ENCODE measurements at places on chromosomes 13 and 19.

GRCh38 chr13:49240017-49240416, 7.7 kb upstream of the CDADC1 start:
- DNase-seq = peak; percentile 16

DNA sequence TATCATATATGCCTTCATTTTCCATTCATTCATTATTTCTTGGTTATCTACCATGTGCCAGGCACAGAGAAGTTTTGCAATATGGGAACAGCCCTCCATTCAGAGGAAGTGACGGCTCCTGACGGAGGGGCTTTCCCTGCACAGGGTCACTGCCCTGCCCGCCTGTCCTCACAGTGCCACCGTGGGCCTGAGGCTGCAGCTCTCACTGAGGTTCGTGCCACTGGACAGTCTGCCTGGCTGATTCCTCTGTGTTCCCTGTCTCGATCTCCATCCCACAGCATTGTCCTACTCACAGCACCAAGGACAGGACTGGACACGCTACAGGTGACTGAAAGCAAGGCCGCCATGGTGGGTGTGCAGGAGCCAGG, 92.7 kb downstream of the TSHZ3 start:
- DNase-seq = no peak

GRCh38 chr13:39820606-39821005, 165.1 kb downstream of the COG6 start:
- DNase-seq = no peak

DNA sequence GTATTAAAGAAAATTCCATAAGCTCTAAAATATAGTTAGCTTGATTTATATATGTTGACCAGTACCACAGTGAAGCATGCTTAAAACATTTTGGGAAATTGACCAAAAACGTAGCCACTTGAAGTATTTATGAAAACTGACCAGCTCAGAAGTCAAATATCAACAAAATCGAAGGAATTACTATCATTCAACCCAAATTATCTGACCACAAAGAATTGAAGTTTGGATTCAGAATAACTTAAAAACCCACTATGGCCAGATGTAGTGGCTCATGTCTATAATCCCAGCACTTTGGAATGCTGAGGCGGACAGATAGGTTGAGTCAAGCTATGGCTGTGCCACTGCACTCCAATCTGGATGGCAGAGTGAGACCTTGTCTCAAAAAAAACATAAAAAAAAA, 31.9 kb downstream of the GPALPP1 start:
- no peak for DNase-seq

- DNase-seq = no peak
Measured at GRCh38 chr13:106262886-106263285, 272.6 kb downstream of the EFNB2 start.

- DNase-seq = no peak
Measured at GRCh38 chr19:18716857-18717256, 33.4 kb downstream of the CRTC1 start.

GRCh38 chr13:42746866-42747265, 34.5 kb upstream of the FAM216B start:
- no peak for DNase-seq

DNA sequence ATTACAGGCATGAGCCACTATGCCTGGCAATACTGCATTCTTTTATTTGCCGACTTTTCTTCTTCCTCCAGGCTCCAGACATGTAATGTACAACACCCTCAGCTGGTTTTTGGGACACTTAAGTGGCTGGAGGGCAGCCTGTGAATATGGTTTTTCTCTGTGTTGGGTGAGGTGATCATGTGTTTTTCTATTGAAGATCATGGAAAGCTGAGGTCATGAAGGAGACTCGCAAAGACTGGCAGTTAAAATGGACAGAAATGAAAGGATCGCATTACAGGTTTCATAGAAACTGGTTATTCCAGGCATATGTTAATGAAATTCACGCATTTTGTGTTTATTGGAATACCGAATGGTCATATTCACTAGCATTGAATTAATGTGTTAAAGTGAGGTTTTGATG, 85.2 kb upstream of the RNF113B start:
- DNase-seq = no peak

DNA sequence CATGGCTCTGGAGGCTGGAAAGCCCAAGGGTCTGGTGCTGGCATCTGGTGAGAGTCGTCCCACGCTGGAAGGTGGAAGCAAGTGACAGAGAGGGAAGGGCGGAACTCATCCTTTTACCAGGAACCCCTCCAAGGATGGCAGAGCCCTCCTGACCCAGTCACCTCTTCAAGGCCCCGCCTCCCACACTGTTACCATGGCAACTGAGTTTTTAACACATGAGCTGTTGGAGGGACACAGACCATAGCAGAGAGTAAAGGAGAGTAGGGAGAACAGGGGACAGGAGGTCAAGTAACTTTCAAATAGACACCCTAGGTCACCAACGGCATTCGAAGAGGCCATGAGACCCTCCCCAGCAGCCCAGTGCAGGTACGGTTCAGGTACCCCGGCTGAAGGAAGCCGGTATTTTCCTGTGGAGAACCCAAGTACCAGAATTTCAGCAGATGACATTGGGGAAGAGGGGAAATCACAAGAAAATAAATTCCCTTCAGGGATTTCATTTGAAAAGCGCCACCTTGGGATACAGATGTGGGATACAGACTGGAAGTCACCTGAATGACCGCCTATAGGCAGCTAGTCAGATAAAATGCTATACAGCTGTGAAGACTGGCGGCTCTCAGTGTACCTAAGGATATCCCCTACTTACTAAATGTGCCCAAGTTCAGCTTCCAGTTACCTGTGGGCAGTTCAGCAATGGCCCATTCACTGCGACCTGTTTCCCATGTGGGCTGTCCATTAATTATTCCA, 8.0 kb downstream of the IL17D start:
- no peak for DNase-seq

GRCh38 chr19:13842291-13843103, 34.4 kb upstream of the NANOS3 start:
- peak; percentile 67 for DNase-seq

GRCh38 chr19:31233295-31233800, 115.9 kb downstream of the TSHZ3 start:
- no peak for DNase-seq

GRCh38 chr19:51448411-51449016, 9.7 kb downstream of the SIGLEC8 start:
- DNase-seq = no peak

GRCh38 chr19:40632311-40633036, 31.3 kb downstream of the LTBP4 start:
- DNase-seq = no peak

GRCh38 chr13:106774621-106775020, 206.7 kb upstream of the ARGLU1 start:
- DNase-seq = no peak

GRCh38 chr19:3722443-3723109, 14.4 kb downstream of the TJP3 start:
- no peak for DNase-seq

DNA sequence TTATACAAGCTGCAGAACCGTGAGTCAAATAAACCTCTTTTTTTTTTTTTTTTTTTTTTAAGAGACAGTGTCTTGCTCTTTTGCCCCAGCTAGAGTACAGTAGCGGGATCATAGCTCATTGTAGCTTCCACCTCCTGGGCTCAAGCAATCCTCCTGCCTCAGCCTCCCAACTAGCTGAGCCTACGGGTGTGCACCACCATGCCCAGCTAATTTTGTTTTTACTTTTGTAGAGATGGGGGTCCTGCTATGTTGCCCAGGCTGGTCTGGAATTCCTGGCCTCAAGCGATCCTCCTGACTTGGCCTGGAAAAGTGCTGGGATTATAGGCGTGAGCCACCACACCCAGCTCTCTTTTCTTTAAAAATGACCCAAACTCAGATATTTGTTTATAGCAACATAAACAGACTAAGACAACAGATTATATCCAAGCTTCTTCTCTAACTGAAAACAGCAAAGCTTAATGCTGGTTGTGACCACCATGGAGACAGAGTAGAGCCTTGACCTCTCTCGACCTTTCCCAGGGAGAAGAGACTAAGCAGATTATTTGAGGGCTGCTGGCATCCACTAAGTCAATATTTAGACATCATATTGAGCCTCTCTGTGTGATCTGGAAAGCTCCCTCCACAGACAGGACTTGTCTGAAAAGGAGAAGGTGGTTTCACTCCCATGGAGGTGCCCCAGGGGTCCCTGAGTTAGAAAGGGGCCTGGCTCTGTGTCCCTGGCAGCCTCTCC, 150.0 kb downstream of the KCTD15 start:
- DNase-seq = no peak

DNA sequence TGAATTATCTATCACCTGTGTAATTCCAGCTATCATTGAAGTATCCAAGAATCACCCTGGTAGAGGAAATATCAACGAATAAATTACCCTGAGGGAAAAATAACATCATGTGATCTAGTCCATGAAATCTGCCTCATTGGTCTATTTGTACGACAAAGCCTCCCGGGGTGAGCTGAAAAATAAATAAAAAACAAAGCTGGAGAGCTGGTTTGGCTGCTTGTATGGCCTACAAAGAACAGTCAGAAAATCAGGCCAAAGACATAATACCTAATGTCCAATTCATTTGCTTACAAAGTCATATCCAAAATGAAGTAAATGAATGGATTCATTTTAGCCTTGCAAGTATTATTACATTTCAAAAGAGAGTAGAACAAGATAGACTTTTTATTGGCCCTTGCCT, 449.9 kb downstream of the KLF12 start:
- DNase-seq = no peak

- DNase-seq = no peak
Measured at GRCh38 chr13:26376430-26376829, 122.5 kb downstream of the CDK8 start.

GRCh38 chr19:39413272-39413910, 922 bp downstream of the PLEKHG2 start:
- no peak for DNase-seq

DNA sequence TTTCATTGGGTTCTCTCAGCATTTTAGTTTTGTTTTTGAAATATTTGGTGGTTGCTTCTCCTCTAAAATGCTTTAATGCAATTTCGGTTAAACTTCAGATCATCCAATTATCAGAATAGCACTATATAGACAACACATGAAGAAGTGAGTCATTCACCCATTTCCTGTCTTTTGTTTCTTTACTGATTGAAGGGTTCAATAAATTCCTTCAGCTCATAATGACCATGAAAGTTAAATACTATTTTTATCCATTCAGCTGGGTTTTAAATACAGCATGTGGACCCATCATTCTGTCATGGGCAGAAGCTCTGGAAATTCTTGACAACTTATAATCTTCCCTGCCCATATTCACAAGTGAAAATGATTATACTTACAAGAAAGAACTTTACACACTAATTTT, 187.2 kb downstream of the ITGBL1 start:
- no peak for DNase-seq

DNA sequence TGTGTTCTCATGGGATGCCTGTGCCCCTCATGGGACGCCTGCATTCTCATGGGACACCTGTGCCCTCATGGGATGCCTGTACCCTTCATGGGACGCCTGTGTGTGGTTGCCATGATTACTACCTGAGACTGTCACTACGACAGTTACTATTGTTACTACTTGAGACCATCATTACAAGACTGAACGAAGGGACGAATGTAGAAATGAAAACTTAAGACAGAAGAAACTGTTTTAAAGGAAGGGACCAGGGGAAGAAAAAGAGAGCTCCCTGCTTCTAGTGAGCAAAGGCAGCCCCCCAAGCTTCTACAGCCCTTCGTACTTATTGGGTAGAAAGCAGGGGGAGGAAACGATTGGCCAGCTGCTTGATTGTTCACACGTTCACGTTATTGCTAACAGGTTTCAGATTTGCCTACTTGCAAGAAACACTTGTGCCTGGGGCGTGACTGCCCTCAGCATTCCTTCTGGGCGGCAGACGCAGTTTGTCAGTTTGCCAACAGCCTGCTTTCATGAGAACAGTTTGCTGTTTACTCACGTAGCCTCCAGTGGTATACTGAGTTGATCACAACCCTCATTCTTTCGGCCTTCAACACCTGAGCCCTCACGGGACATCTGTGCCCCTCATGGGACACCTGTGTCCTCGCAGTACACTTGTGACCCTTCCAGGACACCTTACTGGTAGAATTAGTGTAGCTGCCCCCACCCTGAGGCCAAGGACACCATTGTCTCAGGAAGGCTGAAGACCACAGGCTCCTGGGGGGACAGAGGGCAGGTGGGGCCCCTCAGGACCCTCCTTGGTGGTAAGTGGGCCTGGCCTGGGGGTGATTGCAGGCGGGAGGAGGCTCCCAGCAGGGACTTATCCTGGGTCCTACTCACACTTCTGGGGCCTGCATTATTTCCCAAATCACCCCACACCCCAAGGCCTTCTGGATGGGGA, 2.5 kb upstream of the S1PR4 start:
- no peak for DNase-seq

GRCh38 chr19:17097593-17098126, 22.1 kb downstream of the MYO9B start:
- DNase-seq = no peak

GRCh38 chr13:30153545-30154426, 153.6 kb downstream of the KATNAL1 start:
- DNase-seq = no peak

GRCh38 chr13:31027136-31027535, 94.7 kb downstream of the TEX26 start:
- no peak for DNase-seq

DNA sequence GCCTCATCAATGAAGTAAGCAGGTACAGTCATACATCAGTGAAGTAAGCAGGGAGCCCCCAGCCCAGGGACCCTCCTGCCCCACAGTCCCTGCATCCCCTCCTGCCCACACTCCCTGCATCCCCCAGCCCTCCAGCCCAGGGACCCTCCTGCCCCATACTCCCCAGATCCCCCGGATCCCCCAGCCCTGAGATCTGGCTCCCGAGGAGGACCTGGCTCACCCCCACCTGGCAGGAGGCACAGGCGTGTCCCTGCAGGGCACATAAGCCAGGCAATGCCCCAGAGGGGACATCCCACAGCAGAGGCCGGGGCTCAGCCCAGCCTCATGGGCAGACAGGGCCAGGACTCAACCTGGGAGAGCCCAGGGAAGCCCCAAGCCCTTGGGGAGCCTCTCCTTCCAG, 53.6 kb upstream of the TPM4 start:
- DNase-seq = no peak

GRCh38 chr13:105428811-105429210, 1106.7 kb downstream of the EFNB2 start:
- DNase-seq = no peak

GRCh38 chr19:52748336-52748950, 13.6 kb upstream of the ZNF611 start:
- DNase-seq = no peak

- no peak for DNase-seq
Measured at GRCh38 chr13:41678249-41678648, 220.9 kb downstream of the RGCC start.

GRCh38 chr19:16261584-16262368, 62.9 kb upstream of the KLF2 start:
- no peak for DNase-seq

- DNase-seq = peak; percentile 74
Measured at GRCh38 chr19:12933287-12934072, at the start of gene FARSA. FARSA (minus strand) TSS chr19:12933711; CDS start chr19:12933696, 15 bp downstream.

- no peak for DNase-seq
Measured at GRCh38 chr19:15238639-15239155, 6.4 kb upstream of the EPHX3 start.

GRCh38 chr13:63184693-63185092, 1769.0 kb upstream of the PCDH20 start:
- DNase-seq = no peak

DNA sequence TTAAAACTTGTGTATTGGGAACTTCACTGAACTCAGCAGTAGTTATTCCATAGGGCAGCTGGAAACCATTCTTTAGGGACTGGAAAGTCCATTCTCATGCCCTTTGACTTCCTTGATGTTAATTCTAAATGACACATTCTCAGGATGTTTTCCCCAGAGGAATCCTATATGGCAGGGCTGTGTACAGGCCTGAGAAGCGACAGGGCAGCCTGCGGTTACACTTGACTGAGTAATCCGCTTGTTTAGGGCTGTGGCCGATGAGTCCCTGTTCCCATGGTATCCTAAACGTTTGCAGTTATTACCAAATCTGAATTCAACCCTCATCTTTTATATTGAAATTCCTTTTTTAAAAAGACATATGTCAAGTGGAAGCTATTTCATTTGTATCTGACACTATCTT, 83.5 kb downstream of the COL4A2 start:
- no peak for DNase-seq
